MCF 10A (cell line): ENCODE measurements at places on chromosomes 2 and 18. TPM values are rescaled to one million over a fixed set of nuclear protein-coding genes. Genes with fewer than 3 reads are reported as not detected.

REG1B gene
- not detected in 2 replicates for total RNA-seq

COL4A3 gene
- total RNA-seq, result 0.12 and 0.49 TPM in 2 replicates

DNA sequence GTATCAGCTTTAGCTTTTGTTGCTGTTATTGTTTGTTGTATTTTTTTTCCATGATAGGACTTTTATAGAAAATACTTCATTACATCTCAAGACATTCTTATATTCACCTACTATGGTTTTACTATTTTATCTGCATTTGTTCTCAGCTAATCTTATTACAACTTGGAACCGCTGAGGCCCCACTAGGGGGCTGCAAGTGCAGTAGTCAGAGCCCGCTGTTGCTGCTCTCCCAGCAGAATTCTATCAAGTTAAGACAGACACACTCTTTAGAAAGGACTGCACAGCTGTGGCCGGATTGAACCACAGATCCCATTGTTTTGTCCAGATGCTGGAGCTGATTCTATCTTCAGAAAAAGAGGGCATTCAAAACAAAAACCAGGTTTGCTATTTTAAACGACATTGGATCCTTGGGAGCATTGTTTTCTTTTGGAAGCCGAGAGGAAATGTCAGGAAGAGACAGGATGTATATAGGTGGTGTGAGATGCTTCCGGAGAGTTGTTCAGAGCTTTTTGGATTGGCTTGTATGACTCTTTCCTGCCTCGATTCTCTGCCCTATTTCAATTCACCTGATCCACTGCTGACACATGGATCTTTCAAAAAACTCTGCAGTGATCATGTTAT, 105.7 kb upstream of the GAREM1 start:
- peak; percentile 14 for DNase-seq

DNA sequence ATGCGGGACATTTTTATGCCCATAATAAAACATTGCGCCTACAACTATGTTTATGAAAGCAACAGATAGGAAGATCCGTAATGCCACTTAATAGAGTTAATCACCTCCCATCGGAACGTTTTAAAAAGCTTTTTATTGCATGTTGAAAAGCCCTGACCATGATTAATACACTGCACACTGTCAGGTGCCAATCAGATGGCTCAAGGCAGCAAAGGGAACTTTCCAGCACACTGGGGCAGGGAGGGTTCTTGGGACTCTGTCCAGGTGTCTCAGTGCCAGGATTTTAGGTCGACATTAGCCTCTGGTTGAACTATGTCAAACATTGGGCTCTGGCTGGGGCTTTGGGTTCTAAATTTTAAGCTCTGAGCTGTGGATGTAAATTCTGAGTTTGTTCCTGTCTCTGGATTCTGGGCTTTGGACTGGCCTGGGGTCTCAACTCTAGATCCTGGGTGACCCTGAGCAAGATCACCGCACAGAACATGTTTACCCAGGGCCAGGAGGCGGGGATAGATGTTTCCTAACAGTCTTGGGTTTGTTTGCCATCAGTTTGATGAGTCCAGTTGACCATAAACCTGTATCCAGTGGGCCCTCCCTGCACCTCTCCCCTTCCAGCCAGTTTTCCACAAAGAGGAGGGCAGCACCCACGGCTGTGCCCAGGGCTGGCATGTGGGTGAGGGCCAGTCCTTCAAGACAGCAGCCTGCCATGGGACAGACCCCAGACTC, 262.7 kb downstream of the ATAD2B start:
- DNase-seq, result no peak

GRCh38 chr18:63079114-63079513, 240.5 kb downstream of the BCL2 start:
- DNase-seq, result no peak

DNA sequence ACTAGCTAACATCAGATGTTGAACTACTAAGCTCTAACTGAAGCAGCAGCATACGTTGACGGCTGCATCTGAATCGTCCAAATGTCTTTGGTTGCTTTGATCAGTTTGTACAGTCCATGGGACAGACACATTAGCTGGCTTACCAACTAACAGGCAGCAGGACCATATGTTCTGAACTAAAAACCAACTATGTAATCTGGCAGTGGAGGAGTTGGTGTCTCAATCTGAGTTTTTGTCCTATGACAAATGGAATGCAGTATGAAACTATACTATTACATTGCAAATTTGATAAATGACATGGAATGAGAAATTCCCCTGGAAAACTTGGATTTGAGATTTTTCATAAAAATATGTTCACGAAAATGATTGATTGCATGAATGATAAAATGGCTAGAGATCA, 79.5 kb downstream of the EPHA4 start:
- no peak for DNase-seq

DNA sequence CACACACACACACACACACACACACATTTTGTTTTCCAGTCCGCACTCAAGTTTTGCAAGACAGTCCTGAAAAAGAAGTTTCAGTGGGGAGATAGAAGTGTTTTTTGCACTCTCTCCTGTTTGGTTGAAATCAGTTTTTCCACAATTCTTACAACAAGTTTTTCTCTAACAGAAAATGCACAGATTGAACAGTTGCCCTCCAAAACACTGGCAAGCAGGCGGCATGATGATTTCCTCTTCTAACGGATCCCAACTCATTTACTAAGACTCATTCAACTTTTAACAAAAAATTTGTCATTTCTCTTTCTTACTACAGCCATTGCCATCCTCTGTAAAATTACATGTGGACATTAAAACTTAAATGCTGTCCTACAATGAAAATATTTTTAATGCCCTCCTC, 117.6 kb upstream of the DTNA start:
- no peak for DNase-seq

DNA sequence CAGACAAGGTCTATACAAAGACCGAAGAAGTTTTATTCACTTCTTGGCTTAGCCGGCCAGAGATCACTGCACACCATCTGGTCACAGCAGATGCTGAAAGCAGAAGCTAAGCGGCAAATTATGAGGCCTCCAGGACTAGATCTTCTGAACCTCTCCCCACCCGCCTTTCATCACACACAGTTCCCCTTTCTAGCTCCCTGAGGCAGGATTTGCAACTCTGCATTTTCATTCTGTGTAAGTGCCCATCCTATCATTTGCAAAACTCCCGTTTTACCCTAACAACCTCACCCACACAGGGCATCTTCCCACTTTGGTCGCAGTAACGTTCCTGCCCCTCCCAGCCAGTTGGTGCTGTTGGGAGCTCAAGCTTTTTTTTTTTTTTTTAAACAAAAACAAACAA, 3.1 kb upstream of the MOB1A start:
- no peak for DNase-seq

RIT2 gene
- not detected in 2 replicates for total RNA-seq

DNA sequence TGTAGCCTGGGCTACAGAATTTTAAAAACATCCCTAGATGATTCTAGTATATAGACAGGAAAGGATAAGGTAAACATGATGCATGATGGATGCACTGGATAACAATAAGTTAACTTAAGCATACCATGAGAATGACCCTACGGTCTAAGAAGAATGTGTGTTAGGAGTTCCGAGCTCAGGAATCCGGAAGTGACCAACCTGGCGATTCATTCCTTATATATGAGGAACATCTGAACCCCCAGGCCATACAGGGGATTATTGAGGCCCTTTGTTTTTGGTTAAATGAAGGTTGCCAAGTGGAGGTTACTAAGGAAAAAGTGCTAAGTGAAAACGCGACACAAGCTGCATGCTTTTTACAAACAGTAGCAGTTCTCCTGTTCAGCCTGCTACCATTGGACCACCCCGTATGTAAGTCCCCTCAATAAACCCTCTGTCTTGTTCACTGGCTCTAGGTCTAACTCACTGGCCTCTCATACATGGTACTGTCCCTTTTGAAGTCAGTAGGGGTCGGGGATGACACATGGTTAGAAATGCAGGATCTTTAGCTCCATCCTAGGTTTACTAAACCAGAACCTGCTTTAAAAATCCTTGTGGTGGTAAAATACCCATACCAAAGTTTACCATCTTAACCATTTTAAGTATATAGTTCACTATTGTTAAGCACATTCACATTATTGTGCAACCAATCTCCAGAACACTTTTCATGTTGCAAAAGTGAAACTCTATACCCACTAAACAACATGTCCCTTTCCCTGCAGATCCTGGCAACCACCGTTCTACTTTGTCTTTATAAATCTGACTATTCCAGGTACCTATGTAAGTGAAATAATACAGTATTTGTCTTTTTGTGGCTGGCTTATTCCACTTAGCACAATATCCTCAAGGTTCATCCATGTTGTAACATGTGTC, 111.0 kb upstream of the MAP4K3 start:
- DNase-seq, result peak; percentile 66

- no peak for DNase-seq
Measured at GRCh38 chr2:152385650-152386049, 50.7 kb downstream of the FMNL2 start.
